ENCODE measurements at places on chromosomes 5 and 9.
A peak's percentile ranks its signal among the peaks of the same experiment; 100 is the strongest.

DNA sequence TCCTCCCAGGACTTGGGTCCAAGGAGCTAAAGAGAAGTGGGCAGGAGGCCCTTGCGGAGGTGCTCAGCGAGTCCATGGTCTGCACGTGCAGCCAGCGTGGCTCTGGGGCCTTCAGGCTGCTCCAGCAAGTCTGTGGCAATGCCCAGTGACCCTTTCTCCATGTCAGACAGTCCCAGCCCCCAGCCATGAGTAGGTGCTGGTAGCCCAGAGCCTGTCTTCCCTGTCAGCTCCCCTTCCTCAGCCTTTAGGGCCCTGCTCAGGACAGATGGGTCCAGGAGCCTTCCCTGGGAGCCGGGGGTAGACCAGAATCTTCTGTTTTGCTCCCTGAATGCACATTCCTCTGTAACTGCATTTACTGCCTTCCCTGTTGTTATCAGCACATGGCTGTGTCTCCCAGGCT lies 147.2 kb upstream of the IRX2 start:
- DNase-seq = no peak

GRCh38 chr5:139759219-139759721 lies 36.3 kb upstream of the PSD2 start:
- no peak for DNase-seq

DNA sequence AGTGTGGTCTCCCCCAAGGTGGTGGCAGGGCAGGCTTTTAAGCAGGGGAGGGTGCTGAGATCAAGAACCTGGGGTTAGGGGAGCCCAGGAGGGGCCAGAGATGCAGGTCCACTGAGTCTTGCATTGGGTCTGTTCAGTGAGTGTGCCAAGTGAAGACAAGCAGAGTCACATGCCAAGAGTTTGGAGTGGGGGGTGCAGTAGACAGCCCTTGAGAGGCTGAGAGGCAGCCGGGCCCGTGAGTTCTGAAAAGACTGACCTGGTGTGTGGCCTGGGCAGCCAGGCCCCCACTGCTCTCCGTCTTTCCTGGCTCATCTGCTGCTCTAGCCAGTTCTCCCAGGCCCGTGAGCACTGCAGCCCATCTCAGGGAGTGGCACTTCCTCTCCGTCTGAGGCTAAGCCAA lies 120.0 kb downstream of the DAB2IP start:
- DNase-seq = no peak

GRCh38 chr5:18807256-18808149 lies 1173.2 kb downstream of the TAF11L14 start:
- no peak for DNase-seq

DNA sequence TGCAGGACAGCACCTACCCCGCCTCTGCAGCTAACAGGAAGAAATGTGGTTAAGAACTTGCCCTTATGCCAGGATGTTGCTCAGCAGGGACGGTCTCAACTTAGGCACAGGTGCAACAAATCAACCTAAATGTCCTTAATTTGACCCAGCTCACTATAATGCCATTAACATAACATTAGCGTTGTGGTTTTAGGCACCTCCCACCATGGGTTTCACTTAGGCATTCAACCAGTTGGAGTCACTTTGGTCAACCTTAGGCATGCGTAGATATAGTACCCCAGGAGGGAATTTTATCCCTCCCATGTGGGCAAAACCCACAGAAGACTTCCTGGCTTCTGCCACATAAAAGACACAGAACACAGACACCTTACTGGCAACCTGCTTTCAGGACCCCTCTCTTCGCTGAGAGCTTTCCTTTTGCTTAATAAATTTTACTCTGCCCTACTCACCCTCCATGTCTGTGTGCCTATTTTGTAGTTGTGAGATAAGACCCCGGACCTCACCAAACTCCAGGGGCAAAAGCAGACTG lies 8.7 kb upstream of the ERAP1 start:
- peak; percentile 65 for DNase-seq

DNA sequence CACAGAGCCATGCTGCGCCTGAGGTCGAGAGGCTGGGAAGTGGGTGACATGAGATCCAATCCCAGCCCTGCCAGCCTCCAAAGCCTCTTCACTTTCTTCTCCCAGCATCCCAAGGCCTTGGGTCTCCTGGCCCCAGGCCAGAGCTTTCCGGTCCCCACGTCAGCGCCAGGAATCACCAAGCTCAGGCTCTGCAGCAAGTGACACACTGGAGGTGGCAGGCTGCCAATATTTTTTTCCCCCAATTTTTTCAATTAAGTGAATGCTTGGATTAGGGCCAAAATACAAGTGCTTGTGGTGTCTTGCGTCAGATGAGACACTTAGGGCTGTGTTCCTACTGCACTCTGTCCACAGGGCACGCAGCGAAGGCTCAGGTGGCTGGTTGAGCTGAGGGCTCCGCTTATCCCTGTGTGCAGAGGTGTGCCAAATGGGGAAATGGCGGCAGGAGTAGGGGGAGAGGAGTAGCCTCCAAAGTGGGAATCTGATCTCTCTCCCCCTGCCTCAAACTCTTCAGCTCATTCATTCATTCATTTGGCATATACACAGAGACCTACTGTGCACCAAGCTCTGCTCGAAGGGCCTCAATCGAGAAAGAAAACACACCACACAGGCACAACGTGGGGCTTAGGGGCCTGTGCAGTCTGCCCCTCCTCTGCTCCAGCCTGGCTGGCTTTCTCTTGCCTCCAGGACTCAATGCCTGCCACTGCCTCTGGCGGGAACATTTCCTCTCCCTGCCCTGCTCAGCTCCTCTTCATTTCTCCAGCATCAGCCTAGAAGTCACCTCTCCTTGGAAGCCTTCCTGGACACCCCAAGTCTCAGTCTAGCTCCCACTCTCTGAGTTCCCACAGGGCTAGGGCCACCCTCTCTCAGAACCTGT lies 16.6 kb downstream of the SH3PXD2B start:
- no peak for DNase-seq

GRCh38 chr9:16352791-16353401 lies 517.6 kb downstream of the BNC2 start:
- no peak for DNase-seq

GRCh38 chr5:4777435-4777834 lies 362.7 kb upstream of the ADAMTS16 start:
- no peak for DNase-seq

- DNase-seq = no peak
Measured at GRCh38 chr9:13737885-13738284, 458.4 kb upstream of the MPDZ start.

- DNase-seq = no peak
Measured at GRCh38 chr5:113518884-113519283, 5.4 kb downstream of the YTHDC2 start.

- no peak for DNase-seq
Measured at GRCh38 chr5:91586232-91586631, 203.1 kb upstream of the ARRDC3 start.

DNA sequence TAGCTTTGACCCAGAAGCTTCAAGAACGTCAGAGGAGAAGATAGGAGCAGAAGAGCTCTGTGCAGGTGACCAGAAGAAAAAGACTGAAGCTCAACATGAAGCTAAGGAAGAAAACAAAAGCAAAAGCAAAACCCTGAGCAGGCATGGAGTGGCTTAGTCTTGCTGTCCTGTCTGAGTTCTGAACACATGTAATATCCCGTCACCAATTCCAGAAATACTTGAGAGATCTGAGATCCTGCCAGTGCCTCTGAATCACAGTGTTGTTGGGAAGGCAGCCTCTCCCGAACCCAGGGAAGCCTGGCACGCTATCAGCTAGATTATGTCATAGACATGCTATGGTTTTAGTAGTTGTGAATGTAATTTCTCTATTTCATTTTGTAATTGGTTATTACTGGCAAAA lies 235.7 kb downstream of the ICE1 start:
- DNase-seq = no peak

- DNase-seq = peak; percentile 77
Measured at GRCh38 chr9:134344068-134344799, 18.0 kb downstream of the RXRA start.

- DNase-seq = no peak
Measured at GRCh38 chr5:32551194-32551593, 34.2 kb upstream of the SUB1 start.

DNA sequence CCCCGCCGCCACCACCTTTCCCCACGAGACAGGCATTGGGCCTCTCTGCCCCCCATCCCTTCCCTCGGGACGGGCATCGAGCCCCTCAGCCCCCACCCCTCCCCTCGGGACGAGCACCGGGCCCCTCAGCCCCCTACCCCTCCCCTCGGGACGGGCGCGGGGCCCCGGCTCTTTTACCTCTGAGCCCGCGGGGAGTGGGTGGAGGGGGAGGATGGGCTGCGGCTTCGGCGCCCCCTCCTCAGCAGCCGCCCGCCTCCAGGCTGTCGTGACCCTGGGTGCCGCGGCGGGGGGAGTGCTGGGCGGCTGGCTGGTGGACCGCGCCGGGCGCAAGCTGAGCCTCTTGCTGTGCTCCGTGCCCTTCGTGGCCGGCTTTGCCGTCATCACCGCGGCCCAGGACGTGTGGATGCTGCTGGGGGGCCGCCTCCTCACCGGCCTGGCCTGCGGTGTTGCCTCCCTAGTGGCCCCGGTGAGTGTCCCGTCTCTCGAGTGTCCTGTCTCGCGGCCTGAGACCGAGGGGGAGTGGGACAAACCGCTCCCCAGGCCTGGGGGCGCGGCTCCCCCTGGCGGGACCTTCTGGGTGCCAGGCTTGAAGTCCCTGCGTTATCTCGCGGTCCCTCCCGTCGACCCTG lies 791 bp downstream of the SLC2A8 start:
- peak; percentile 81 for DNase-seq

GRCh38 chr5:156188016-156188415 lies 138.9 kb upstream of the SGCD start:
- no peak for DNase-seq
